ENCODE measurements at places on chromosomes 2 and 18.

GRCh38 chr2:18063826-18064470 is 185.5 kb downstream of the KCNS3 start:
- no peak overlapping the region for H3K4me3 ChIP-seq
- no peak for DNase-seq
- no peak overlapping the region for H3K27ac ChIP-seq

DNA sequence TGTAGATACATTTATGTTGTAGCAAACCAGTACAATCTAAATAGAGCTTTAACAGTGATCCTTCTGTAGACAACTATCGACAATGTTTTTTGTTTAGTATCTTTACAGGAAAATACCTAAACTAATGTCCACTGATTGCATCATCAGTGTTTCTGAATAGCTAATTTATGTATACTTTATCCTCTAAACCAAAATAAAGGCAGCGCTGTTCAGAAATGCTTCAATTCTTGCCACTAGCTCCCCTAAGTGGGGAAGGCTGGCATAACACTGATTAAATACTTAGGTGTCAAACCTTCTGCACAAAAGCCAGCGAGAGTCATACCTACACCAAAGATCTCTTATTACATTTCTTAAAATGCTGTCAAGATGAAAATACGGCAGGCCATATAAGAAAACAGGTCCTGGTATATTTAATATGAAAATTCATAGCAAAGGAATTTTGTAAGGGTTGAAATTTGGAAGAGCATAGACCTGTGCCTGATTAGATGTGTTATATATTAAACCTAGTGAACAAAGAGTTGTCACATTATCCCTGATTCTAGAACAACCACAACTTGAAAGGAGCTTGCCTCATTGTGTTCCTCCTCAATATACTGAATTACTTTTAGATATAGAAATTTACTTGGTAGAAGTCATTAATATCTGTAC is 1693.4 kb upstream of the SLC39A10 start:
- H3K36me3 ChIP-seq, result no peaks in the 10 kb centered on the region
- no peak overlapping the region for H3K4me3 ChIP-seq
- no peak overlapping the region for H3K27ac ChIP-seq
- no peak for DNase-seq
- no peaks in the 10 kb centered on the region for H3K27me3 ChIP-seq

- H3K27ac ChIP-seq, result no peak overlapping the region
- H3K36me3 ChIP-seq, result no peaks in the 10 kb centered on the region
- no peaks in the 10 kb centered on the region for H3K27me3 ChIP-seq
- no peak for DNase-seq
- H3K4me3 ChIP-seq, result no peak overlapping the region
These were observed 23.3 kb downstream of the REEP1 start for GRCh38 chr2:86314125-86314524.

- H3K36me3 ChIP-seq, result peaks cover 10% of the 10 kb centered on the region
- H3K27me3 ChIP-seq, result no peaks in the 10 kb centered on the region
- H3K27ac ChIP-seq, result no peak overlapping the region
- DNase-seq, result no peak
- H3K4me3 ChIP-seq, result no peak overlapping the region
These were observed 31.4 kb upstream of the CD226 start for GRCh38 chr18:69978732-69979715.

- peaks cover 42% of the 10 kb centered on the region for H3K36me3 ChIP-seq
- H3K27ac ChIP-seq, result no peak overlapping the region
- DNase-seq, result no peak
- H3K4me3 ChIP-seq, result no peak overlapping the region
- H3K27me3 ChIP-seq, result no peaks in the 10 kb centered on the region
These were observed 38.4 kb downstream of the VPS54 start for GRCh38 chr2:63980794-63981193.

DNA sequence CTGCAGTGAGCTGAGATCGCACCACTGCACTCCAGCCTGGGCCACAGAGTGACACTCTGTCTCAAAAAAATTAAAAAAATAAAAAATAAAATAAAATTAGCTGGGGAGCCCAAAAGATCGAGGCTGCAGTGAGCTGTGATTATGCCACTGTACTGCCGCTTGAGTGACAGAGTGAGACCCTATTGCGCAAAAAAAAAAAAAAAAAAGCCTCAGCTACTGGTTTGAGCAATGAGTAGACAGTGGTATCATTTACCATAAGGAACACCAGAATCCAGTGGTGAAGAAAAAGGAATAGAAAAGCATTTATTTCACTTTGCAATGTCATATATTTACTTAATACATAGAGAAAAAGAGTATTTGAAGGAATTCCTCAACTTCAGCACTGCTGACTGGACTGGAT is 3.0 kb downstream of the SAP130 start:
- DNase-seq, result no peak
- no peak overlapping the region for H3K4me3 ChIP-seq
- no peak overlapping the region for H3K27ac ChIP-seq
- peaks cover 28% of the 10 kb centered on the region for H3K4me1 ChIP-seq
- no peaks in the 10 kb centered on the region for H3K27me3 ChIP-seq
- H3K36me3 ChIP-seq, result peaks cover 20% of the 10 kb centered on the region

DNA sequence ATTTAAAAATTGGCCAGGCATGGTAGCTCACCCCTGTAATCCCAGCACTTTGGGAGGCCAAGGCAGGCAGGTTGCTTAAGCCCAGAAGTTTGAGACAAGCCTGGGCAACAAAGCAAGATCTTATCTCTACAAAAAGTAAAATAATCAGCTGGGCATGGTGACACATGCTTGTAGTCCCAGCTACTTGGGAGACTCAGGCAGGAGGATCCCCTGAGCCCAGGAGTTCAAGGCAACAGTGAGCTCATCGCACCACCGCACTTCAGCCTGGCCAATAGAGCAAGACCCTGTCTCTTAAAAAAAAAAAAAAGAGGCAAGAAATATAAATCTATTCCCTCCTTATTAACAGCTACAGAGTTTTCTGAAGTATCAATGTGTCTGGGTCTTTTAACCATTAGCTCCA is 51.9 kb downstream of the ESCO1 start:
- H3K27ac ChIP-seq, result no peak overlapping the region
- no peak for DNase-seq
- no peaks in the 10 kb centered on the region for H3K4me1 ChIP-seq
- H3K4me3 ChIP-seq, result no peak overlapping the region

GRCh38 chr2:8595811-8596600 is 85.8 kb upstream of the ID2 start:
- no peak overlapping the region for H3K4me3 ChIP-seq
- DNase-seq, result no peak
- H3K27me3 ChIP-seq, result no peaks in the 10 kb centered on the region
- H3K27ac ChIP-seq, result no peak overlapping the region
- H3K36me3 ChIP-seq, result no peaks in the 10 kb centered on the region
- peaks cover 12% of the 10 kb centered on the region for H3K4me1 ChIP-seq

All from left lung (tissue), 14 donors.